ENCODE measurements at places on chromosomes 5 and 9. TPM values are rescaled to one million over a fixed set of nuclear protein-coding genes. Genes with fewer than 3 reads are reported as not detected.

Gene MARCHF11
- not detected for total RNA-seq

Gene GFI1B
- not detected for total RNA-seq

Gene SLC6A7
- not detected for total RNA-seq

Gene GPX3
- total RNA-seq: not detected

Gene KCNT1
- not detected for total RNA-seq

Gene SUSD3
- total RNA-seq: 72.8 TPM

Gene ANKRA2
- 21.0 TPM for total RNA-seq

Gene POC5
- total RNA-seq: 20.7 TPM

Gene FSD1L
- 3.6 TPM for total RNA-seq

Gene SLC44A1
- 12.2 TPM for total RNA-seq

Gene CANX
- total RNA-seq: 531 TPM

Gene MEGF10
- total RNA-seq: not detected

Gene TYRP1
- not detected for total RNA-seq

Gene CATSPER3
- 0.53 TPM for total RNA-seq

Gene TMEM8B
- total RNA-seq: 5.9 TPM

Gene JADE2
- 79.4 TPM for total RNA-seq

Gene SMIM33
- 1.5 TPM for total RNA-seq

Gene ANKRD31
- total RNA-seq: 0.29 TPM

Gene GRXCR2
- total RNA-seq: not detected

Gene TMEM161B
- total RNA-seq: 21.2 TPM

Gene ZBTB5
- 8.3 TPM for total RNA-seq

Gene CA9
- 0.90 TPM for total RNA-seq

Gene IFNA13
- not detected for total RNA-seq

Gene MUSK
- total RNA-seq: not detected

Gene SNX24
- total RNA-seq: 6.4 TPM

Gene SLC22A4
- 1.3 TPM for total RNA-seq

Gene TAF11L5
- not detected for total RNA-seq

Gene CCIN
- total RNA-seq: not detected

Gene ARID3C
- total RNA-seq: 0.14 TPM

Gene SPIN1
- total RNA-seq: 19.6 TPM

Gene SPATA31C1
- total RNA-seq: not detected

Gene SLC46A2
- total RNA-seq: not detected

Gene SPATA31E1
- not detected for total RNA-seq
